ENCODE measurements at places on chromosomes 1 and 21. TPM values are rescaled to one million over a fixed set of nuclear protein-coding genes. Genes with fewer than 3 reads are reported as not detected.
A peak's percentile ranks its signal among the peaks of the same experiment; 100 is the strongest.

The DISC1 gene
- 0.31 TPM for polyA plus RNA-seq

The FAM78B gene
- polyA plus RNA-seq = 0.12 TPM

- peak; percentile 55 for DNase-seq
Measured at GRCh38 chr1:230113593-230114236, 46.7 kb downstream of the GALNT2 start.

- DNase-seq = no peak
Measured at GRCh38 chr1:10513199-10513598, 38.4 kb downstream of the PEX14 start.

DNA sequence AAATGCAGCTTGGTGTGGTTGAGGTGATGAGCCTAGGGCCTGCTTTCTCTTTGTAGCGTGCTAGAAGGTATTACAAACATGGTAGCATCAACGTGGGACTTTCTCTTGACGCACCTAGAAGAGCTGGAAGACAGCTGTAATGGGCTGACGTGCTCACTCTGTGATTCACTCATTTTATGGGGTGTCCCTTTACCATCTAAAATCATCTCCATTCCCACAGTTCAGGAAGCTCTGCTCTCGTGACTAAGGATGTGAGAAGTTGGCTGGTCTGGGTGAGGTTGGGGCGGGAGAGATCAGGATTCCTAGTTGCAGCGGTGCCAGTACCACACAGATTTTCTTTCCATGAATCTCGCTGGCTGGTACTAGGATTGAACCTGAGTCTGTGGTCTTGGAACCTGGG is 4.2 kb downstream of the HTR6 start:
- DNase-seq = no peak
